ENCODE measurements at places on chromosomes 6 and 20.

DNA sequence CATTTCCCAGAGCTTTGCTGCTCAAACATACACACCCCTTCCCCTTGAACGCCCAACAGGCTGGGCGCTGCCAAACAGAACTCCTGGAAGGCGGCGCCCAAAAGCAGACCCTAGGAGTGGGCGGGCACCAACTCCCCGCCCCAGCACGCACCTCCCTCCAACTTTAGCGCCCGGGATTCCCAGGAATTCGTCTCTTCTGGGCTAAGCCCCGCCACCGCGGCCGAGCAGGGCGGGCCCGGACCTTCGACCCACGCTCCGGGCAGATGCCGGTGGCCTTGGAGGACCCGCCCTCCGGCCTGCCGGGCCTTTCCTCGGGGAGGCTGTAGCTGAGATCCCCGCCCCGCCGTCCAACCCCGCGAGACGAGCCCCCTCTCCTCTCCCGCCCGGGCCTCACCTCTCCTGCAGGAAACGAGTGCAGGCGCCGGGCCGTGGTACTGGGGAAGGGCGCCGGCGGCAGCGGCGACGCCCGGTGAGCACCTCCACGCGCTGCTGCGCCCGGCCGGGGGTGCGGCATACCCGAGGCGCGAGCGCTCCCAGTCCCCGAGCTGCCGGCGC, 659 bp downstream of the MCUR1 start:
- peak; percentile 24 for DNase-seq

DNA sequence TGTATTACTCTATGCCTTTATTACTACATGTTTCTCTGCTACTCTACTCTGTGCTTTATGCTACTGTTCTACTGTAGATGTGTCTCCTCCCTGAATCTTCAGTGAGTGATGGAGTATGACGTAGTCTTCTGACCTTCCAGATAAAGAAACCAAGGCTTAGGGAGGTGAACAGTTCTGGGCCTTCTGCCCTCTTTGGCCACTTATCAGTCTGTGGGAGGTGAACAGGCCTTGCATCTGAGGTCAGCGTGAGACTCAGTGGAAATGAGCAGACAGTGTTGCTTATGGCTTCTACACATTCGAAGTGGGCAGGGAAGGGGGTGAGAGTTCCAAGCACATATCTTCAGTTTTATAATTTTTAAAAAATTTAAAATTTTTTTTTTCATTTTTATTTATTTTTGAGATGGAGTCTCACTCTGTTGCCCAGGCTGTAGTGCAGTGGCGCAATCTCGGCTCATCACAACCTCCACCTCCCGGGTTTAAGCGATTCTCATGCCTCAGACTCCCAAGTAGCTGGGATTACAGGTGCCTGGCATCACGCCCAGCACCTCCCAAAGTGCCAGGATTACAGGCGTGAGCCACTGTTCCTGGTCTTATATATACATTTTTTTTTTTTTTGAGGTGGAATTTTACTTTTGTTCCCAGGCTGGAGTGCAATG, 24.2 kb downstream of the MYBL2 start:
- no peak for DNase-seq

DNA sequence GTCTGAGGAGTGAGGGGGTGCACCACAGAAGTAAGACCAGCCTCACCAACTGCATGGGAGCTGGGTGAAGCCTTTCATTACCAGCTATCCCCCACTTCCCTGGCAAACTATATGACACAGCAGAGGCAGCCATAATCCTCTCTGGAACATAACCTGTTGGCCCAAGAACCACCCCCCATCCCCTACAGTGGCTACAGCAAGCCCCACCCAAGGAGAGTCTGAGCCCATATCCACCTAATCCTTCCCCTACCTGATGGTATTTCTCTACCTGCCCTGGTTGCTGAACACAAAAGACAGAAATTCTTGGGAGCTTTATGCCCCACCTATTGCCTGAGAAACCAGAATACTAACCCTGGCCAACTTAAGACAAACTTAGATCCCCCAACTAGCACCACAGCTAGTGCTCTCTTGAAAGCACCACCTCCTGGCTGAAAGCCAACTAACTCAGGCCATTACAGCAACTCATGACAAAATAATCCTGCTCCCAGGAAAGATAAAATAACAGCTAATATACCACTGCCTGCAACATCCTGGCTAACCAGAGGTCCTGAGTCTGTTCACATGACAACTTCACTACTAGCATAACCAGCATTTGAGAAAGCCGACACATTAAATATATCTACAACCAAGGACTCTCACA, 11.2 kb downstream of the RNGTT start:
- DNase-seq = no peak

- DNase-seq = no peak
Measured at GRCh38 chr20:62875419-62876361, 14.1 kb upstream of the TCFL5 start.

GRCh38 chr6:168968228-168968627, 285.4 kb downstream of the THBS2 start:
- no peak for DNase-seq

DNA sequence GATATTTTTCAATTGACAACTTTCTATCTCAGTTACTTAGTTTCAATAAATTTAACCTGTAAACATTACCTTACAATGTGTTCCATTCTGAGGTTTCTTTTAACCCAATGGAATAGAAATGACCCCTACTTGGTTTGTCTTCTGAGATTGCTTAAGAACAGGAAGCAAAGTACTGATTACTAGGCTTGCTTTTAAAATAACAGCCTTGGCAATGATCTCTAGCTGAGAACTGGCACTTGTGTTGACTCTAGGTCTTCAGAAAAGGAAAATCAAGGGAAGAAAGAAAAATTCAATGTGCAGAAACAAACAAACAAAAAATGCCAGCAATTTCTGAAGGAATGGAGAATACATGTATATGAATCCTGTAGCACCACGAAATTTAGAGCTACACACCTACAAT, 66.1 kb downstream of the SYNE1 start:
- no peak for DNase-seq

- DNase-seq = peak; percentile 77
Measured at GRCh38 chr6:14743474-14744211, 502.2 kb upstream of the JARID2 start.

- no peak for DNase-seq
Measured at GRCh38 chr20:24164360-24164759, 175.8 kb upstream of the GGTLC1 start.

GRCh38 chr6:135759831-135760230, 91.7 kb upstream of the PDE7B start:
- no peak for DNase-seq

DNA sequence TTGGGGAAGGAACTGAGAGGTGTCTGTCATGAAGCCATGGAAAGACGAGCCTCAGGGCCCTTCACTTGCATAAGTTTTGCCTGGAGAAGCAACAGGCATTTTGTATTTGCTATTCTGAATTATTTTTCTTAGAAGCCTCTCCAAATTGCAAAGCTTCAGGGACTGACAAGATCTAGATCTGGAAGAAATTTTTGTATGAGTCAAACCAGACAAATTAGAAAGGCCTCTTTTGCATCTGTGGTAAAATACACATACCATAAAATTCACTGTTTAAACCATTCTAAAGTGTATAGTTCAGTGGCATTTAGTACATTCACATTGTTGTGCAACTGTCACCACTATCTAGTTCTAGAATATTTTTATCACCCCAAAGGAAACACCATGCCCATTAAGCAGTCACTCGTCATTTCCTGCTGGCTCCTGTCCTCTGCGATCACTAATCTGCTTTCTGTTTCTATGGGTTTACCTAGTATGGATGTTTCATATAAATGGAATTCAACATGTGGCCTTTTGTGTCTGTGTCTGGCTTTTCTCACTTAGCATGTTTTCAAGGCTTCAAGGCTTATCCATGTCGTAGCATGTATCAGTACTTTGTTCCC, 269.1 kb downstream of the PHF3 start:
- DNase-seq = no peak

DNA sequence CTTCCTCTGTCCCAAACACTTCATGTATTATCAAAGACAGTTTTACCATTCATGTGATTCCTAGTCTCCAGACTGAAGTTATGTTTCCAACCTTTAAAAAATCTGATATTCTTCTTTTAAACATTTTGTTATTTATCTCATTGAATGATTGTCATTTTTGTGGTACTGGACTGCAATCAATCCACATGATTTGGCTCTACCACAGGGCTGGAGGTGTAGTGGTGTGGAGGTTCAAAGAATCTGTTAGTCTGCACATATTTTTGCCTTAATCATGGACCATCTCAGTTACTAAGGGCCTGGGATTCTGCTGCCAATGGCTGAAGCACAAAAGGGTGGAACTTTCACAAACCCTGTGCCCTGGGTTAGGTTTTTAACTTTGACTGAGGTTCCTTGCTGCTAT, 164.1 kb upstream of the JAG1 start:
- no peak for DNase-seq

DNA sequence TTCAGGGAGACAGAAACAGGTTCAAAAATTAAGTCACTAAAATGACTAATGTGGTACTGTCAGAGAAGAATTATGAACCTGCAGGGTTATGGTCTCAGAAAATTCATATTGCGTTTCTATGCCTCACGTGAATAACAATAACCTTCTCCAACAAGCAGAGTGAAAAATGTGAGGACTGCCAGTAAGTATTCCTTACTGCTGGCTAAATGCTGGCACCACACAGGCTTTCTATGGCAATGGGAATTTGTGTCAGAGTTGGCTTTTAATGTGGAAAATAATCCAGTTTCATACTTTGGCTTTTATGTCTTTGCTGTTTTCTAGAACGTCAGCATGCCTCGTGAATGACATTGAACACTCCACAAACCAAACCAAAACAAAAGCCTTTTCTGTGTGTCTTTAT, 656.0 kb downstream of the KIF16B start:
- DNase-seq = no peak

- no peak for DNase-seq
Measured at GRCh38 chr20:58945965-58946631, 35.0 kb upstream of the NELFCD start.

DNA sequence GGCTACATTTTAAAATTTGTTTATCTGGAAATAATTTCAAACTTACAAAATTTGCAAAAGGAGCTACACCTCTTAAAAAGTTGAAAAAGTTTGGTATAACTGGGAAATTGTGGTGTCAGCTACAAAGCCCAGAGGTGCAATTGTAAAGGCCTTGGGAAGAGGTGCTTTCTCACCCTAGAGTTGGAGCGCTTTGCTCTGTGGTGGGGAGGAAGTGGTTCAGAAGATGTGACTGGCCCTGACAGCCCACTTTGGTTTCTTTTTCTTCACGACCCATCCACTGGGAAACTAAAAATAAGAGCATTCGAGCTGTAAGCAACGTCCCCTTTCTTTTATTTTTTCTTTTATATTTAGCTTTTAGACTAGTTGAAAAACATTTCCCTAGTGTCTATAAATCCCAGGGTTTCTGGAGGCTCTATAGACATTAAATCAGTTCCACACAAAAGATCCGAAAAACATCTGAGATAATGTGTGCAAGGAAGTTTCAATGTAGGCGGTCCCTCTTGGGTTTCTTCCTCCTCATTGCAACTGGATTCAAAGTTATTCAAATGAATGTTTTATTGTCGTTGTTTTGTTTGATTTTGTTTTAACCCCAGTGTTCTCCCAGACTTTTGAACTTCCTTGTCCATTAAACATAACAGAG, 397.8 kb downstream of the KIF16B start:
- DNase-seq = no peak

DNA sequence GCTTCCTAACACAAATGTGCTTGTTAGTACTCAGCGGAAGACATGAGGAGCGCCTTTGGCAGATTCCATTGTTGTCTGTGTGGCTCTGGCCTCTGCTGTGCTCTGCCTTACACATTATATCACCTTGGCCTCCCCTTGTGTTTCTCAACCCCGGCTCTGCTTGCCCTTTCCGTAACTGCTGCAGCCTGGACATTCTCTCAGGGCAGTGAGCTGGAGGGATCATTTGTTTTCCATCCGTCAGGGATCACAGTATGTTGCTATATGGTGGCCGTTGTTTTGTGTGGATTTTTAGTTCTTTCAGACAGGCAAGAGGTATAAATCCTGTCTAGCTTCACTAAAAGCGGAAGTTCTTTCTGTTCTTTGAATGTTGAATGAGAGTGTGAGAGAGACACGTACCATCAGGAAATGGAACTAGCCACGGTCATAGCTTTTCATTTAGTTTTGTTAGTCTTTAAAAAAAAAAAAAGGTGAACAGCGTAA, 175.1 kb downstream of the JARID2 start:
- no peak for DNase-seq

DNA sequence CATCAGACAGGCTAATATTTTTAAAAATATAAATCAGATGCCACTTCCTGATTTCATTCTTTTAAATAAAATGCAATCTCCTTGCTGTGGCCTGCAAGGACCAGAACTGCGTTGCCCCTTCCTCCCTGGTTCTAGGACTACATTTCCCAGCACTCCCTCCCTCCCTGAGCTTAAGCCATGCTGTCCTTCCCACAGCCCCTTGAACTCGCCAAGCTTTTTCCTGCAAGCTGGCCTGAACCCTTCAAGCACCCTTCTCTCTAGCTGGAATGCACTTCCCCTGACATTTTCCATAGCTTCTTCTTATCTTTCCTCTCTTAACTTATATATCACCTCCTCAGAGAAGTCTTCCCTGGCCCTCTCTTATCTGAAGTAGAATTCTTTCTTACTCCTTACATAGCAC, 6.1 kb upstream of the DOK5 start:
- no peak for DNase-seq

DNA sequence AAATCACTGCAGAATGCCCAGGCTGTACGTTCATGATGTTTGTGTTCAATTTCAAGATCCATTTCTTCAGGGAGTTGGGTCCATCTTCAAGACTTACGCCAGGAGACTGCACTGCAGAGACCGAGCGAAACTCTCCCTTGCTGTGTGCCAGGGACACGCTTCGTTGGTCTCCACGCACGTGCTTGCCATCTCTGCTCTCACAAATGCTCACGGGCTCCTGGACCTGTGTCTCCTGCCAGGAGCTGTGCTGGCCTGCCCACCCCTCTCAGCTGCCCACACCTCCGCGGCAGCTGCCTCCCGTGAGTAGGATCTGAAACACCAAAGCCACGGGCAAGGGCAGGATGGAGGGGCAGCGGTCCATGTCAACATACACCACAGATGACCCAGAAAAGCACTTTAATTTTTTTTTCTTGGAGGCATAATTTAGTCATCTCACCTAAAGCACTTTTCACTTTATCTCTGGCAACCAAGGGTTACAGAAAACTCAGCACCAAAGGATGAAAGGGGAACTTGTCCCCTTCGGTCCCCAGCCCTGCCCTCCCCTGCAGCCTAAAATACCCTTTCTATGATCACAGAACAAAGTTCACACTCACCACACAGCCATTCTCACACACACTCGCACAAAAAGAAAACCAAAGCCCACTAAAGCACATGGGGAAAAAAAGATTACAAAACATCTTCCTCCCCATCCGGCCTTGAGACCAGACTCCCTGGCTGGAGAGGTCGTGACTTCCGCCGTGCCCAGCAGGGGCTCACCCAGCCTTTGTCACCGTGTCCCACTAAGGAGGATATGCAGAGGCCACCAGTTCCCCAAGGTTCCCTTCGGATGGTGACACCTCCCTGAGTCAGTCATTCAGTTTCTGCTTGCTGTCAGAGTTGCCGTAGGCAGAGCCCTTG, 137.9 kb downstream of the AGPAT4 start:
- DNase-seq = no peak

DNA sequence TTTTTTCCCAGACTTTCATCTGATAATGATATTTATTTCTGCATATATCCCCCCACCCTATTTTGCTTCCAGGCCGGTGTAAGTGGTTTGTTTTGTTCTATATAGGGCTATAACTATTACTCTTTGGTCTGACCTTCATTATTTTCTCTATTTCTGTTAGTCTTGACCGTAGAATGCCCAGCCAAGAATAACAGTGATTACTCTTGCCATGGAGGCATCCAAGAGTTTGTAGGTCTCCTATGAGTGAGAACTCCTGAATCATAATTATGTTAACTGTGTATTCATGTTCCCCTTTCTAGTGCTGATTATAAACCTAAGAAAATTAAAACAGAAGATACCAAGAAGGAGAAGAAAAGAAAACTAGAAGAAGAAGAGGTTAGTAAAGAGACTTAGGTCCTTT, 52.2 kb downstream of the TOP1 start:
- no peak for DNase-seq

GRCh38 chr6:109095835-109096084, 453 bp downstream of the CEP57L1 start:
- no peak for DNase-seq

All from activated T-cell treated with anti-CD3 and anti-CD28 coated beads for 4 hours (primary cell).